ENCODE measurements at places on chromosomes 4 and X.

DNA sequence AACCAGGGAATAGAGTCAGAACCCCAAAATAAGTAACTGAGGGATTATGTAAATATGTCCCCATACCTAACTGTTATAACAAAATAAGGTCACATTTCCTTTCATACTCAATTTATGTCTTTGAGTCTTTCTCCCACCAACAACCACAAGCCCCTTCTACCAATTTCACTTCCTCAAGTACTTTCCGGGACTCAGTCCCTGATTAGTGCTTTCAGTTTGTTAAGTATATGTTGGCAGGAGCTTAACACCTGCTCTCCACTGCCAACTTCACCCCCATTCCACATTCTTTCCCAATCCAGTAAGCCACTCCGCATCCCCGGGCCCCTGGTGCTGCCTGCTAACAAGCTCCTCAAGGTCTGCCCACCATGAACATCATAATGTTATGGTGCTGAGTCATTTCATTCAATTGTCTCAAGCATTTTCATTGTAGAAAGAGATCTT is 71.3 kb upstream of the SPRY1 start:
- no peak for DNase-seq

- no peak for DNase-seq
Observed at GRCh38 chr4:6957994-6958393, 48.4 kb downstream of the TBC1D14 start.

DNA sequence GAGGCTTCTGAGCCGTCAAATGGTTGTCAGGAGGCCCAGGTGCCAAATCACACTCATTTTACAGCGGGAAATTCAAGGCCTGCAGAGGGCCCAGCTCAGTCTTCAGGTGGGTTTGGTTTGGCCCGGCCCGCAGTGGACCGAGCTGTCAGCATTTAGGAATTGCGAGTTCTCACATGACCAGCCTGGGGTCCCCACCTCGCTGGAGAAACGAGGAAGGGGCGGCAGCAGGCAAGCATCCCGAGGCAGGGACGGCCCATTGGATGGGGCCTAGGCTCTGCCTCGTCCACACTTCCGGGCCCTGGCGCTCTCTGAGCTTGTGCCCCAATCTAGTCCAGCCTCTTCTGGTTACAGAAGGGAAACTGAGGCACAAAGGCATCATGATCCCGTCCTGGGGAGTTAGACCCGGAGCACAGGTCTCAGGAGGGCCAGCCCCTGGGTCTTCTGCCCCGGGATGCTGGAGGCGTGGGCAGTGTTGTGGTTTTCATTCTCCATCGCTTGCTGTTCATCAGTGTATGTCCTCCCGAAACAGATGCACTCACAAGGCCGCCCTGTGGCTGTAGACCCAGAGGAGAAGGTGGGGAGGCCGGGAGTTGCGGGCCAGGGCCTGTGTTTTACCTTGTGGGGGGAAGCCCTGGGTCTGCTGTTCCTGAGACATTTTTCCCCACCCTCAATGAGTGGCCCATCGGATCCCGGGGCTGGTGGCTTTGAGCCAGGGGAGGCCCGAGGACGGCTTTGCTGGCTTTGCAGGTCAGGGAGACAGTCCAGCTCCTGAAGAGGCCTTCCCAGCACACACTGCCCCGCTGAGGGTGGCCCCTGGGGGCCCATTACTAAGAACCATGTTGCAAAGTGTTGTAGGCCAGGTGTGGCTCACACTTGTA is 8.9 kb downstream of the PSAPL1 start:
- DNase-seq = no peak

GRCh38 chrX:135497736-135498135 is 22.7 kb upstream of the INTS6L start:
- no peak for DNase-seq

DNA sequence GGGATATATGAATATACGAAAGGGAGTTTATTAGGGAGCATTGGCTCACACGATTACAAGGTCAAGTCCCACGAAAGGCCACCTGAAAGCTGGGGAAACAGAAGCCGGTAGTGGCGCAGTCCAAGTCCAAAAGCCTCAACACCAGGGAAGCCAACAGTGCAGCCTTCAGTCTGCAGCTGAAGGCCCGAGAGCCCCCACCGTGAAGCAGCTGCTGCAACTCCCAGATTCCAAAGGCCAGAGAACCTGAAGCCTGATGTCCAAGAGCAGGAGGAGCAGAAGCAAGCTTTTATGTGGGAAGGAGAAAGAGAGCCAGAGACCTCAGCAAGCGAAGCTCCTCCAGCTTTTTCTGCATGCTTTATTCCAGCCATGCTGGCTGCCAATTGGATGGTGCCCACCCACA is 275.8 kb downstream of the PTTG2 start:
- no peak for DNase-seq

- DNase-seq = no peak
Observed at GRCh38 chrX:34915463-34916225, 27.0 kb upstream of the FAM47B start.

- DNase-seq = no peak
Observed at GRCh38 chr4:168279556-168279955, 39.0 kb downstream of the DDX60 start.

DNA sequence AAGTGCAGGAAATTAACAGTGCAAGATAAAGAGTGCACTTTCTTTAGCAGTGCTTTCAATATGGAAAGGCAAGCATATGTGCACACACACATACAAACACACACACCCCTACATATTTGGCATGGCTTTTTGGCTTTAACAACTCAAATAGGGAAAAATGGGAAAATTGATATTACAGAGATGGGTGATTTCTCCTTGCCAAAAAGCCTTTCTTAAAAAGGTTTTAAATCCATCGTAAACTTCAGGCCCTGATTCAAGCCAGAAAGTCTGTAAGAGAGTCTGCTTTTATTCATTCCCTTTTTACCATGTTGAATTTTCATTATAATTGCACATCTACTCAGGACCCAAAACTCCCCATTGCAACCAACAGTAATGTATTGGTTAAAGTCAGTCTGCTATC is 612.0 kb upstream of the ACTRT1 start:
- DNase-seq = no peak
